ENCODE measurements at places on chromosomes 11 and 22.

DNA sequence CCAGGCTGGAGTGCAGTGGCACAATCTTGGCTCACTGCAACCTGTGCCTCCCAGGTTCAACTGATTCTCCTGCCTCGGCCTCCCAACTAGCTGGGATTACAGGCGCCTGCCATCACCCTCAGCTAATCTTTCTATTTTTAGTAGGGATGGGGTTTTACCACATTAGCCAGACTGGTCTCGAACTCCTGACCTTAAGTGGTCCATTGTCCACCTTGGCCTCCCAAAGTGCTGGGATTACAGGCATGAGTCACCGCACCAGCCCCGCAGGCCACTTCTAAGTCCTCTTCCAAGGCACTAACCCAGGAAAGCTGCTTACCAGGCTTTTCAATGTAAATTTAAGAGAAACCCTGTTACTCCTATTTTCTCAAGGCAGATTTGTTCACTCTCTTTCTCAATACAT is 50.4 kb downstream of the DENND5A start:
- peak; percentile 56 for DNase-seq

DNA sequence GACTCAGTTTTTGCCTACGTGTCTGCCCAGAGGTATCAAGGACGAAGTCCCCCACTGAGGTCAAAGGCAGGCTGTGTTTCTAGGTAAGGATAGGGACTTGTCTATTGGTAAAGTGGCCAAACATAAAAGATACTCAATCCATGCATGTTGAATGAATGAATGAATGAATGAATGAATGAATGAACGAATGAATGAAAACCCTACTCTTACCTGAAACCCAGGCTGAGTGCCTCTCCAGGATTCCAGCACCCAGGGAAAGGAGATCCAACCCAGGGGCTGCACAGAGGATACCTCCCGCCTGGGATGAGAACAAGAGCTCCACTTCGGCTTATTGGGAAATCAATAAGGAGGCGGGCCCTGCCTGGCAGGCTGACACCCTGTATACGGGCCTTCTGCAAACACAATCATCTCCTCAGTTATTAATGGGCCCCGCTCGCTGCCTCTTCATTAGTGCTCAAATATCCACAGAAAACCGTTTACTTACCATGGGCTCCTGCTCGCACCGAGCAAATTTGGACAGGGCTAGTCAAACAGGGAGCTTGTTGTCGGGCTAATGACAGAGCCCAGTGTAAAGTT is 177.4 kb downstream of the BUD13 start:
- no peak for DNase-seq

DNA sequence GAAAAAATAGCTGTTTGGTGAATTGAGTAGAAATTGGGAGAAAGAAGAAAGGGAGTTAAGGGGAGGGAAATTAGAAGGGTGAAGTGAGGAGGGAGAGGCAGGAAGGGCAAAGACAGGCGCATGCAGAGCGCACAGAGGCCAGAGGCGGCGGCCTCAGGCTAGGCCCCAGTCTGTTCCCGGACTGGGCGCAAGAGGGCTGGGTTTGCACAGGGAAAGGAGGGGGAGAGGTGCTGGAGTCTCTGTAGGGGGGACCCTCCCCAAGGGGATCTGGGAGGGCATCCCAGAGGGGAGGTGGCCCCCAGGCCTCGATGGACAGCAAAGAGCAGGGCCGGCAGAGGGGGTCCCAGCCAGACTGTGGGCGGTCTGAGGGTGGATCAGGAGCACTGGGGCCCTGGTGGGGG is 1.3 kb upstream of the FLRT1 start:
- no peak for DNase-seq

DNA sequence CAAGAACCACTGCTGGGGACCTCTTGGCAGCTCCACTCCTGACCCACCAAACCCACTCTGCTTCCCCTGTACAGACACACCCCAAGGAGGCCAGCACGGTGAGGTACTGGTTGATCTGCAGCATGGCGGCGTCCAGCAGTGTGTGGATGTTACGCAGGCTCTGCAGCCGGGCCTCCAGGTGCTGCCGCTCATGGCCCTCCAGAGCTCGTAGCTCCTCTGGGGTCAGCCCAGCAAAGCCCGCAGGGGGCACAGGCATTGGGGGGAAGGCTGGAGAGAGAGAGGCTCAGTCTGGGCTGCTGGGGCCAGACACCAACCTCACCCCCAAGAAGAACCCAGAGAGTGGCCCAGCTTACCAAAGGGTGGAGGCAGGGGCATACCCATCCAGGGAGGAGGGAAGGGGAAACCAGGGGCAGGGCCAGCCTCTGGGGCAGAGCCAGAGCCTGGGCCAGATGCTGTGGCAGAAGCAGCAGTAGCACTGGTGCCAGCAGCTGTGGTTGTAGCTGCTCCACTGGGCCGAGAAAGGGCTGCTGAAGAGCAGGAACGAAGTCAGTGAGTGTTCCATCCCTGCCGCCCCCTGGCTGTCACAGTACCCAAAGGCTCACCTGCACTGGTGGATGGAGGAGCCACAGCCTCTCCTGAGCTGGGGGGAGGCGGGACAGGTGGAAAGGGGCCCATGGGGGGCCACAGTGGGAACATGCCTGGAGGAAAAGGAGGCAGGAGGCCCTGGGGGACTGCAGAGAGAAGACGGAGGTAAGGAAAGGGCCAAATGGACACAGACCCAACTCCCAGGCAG is 4.5 kb downstream of the SYVN1 start:
- DNase-seq: no peak
